ENCODE measurements at places on chromosomes 1 and 21.

DNA sequence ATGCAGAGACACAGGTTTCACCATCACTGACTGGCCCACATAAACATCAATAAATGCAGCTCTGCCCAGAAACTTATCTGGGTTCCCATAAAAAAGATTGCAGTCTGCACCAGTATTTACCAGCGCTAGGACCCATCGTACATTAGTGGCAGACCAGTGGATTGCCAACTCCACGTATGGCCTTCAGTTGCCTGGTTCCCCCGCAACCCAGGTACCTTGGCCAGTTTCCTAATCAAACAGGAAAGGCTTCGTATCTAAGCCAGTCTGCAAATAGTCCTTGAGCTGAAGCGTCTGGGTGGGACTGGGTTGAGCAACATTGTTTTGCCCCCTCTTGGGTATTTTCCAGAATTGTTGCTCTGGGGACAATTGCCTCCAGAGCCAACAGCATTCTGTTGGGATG, 1639.3 kb downstream of the MRPL39 start:
- no peak for DNase-seq

DNA sequence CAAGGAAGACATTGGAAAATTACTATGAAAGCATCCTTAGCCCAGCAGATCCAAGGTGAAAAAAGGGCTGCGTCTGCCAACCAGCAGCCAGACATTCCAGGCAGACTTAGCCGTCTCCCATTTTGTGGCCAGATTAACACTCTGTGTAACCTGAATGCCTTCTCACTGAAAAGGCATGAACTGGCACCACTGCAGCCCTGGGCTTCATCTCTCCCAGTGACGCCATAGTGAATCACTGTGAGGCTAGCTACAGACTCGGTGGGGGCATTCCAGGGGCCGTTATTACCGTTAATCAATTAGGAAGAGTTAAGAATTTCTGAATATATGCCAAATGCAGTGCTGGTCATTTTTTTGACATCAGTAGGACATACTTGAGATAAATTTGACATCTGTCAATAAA, 627.4 kb downstream of the LMO4 start:
- DNase-seq = peak; percentile 56

DNA sequence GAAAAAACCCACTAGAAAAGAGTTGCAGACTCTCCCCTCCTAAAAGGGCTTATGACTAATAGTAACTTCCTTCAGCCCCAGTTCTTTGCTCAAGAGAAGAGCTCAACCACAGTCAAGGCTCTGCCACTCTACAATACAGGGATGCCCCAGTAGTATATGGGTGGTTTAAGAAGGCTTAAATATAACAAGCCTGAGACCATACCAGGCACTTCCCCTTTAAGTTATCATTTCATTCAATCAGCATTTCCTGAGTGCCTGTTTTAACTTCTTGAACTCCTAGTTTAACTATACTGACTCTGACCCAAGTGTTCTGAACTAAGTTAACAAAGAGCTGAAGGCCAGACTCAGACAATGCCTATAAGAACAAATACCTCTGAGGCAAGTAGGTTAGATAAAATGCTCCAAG, 19.8 kb downstream of the PRPF38A start:
- no peak for DNase-seq

- no peak for DNase-seq
These were observed 181.2 kb downstream of the TGFBR3 start for GRCh38 chr1:91704746-91705145.

GRCh38 chr21:35582731-35583130, 477.6 kb downstream of the SETD4 start:
- DNase-seq = no peak

DNA sequence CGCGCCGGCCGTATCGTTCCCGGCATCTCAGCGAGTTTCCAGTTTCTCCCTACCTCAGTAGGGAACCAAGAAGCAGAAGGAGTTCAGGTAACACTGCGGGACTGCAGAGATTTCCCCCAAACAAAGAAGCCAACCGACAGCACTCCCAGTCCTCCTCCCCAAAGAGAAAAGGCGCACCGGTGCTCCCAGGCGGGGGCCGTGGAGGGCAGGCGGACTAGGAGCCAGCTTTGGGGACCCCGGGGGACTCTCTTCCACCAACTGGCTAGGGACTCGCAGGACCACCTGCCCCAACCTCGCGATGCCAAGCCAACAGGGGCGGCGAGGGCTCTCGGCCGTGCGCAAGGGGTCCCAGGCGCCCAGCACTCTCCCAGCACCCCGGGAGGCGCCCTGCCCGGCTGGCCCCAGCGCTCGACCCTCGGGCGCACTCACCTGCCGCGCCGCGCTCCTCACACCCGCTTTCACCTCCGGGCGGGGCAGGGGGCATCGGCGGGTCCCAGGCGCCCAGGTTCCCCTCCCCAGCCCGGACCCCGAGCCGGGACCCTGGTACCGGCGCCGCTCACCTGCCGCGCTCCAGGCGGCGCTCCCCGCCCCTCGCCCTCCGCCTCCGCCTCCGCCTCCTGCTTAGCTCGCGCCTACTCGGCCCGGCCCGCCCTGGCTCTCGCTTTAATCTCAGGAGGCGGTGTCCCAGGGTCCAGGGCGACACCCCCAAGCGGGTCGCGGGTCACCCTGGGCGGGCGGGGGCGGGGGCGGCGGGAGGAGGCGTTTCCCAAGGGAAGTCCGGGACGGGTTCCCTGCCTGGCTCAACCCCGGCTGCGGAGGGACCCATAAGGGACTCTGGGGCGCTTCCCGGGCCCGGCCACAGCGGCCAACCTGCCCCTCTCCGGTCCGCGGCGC, at the start of gene TMPRSS2:
TMPRSS2 (minus strand) TSS at position 638 of the 894 bp plus-strand sequence. CDS start 10,025 bp downstream, outside the sequence.
- DNase-seq = no peak

DNA sequence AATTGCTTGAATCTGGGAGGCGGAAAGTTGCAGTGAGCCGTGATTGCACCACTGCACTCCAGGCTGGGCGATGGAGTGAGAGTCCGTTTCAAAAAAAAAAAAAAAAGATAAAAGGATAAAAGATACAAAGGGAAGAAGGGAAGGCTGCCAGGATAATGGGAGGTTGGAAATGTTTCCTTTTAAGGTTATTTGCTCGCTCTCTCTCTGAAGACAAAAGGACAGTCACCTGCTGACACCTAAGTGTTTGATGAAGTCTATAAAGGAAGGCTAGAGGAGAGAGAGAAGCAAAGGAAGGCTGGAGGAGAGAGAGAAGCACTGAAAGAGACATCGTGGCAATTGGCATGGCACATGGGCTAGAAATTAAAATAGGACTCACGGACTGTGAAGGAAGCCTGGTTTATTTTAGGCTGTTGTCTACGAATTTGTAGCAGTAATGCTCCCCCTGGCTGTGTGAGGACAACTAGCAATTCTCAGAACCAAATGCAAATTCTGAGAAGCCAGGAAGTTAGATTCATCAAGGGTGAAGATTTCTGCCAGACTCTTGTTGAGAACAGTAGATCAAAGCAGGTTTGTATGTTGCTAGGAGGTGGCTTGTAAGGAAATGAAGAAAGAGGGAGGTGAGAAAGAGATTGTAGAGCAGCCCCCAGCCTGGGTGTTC, 154.2 kb downstream of the ZP4 start:
- no peak for DNase-seq

- no peak for DNase-seq
These were observed 374.7 kb upstream of the DAB1 start for GRCh38 chr1:57798543-57798942.

DNA sequence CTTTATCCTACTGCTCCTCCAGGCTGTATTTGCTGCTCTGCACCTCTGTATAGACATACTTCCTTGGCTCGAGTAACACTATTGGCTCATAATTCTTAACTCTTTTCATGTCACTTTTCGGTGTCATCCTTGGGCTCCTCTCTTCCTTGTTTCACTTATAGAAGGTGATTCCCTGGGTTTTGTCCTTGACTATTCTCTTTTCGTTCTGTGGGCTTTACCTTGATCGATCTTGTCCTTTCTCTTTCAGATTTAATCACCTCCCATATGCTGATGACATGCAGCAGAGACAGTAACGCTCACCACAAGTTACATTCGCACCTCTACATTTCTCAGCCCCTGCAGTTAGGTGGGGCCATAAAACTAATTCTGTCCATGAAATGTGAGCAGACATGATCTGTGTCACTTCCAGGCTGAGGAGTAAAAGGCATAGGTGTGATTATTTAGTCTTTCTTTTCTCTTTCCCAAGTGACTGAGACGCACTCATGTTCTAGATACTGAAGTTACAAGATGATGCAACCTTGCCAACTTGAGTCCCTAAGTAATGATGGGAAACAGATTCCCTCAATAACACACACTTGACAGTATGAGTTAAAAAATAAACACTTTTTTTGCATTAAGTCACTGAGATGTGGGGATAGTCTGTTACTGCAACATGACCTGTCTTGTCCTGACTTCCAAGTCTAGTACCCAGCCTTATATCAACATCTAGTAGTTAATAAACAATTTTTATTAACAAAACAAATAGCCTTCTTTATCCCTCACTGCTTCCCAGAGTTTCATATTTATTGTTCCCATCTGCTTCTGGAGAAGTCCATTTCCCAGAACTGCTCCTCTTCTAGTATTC, 49.9 kb upstream of the HAO2 start:
- DNase-seq = no peak

GRCh38 chr1:180501865-180502360, 464 bp downstream of the ACBD6 start:
- DNase-seq = peak; percentile 60

DNA sequence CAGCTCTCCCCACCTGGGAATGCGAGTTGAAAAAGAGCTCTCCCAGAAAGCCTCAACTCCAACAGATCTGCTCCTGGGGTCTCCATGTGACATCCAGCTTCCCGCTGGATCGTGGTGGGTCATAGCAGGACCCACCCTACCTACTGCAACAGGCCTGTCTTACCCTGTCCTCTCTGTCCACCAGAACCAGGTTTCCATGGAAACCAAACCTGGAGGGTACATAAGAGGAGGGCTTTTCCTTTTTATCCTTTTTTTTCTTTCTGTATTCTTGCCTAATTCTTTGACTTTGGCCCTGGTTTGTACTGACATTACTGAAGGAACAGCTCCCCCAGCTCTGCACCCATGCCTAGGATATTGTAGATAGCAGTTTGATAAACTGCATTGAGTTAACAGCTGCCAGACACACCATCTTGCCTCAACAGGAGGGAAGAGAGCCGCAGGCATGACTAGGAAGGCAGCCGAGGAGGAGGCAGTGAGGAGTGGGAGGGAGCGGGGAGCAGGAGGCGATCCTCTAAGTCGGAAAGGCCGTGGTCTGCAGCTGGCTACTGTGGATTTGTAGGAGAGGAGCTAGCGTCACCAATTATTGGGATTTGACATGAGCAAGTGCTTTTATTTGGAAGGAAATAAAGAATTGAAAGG, 9.7 kb upstream of the FMOD start:
- DNase-seq = no peak

DNA sequence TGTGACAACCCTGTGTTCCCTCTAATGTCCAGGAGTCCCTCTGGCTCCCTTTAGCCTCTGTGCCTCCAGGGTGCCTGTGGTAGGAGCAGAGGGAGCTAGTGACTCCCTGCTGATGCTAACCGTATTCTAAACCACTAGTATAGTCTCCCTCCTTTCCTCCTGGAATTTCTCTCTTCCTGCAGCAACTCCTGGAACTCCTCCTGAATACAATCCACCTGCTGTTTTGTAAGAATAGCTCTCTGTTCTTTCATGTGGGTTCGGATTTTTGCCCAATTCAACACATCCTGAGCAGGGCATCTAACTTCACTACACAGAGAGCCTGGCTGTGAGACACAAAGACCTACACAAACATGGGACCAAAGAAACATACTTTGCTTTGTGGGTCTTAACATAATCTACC, 107.9 kb downstream of the RUNX1 start:
- DNase-seq = no peak

- DNase-seq = no peak
These were observed 14.1 kb upstream of the IL10 start for GRCh38 chr1:206786212-206786886.

- DNase-seq = peak; percentile 94
These were observed at the start of gene GPR137B for GRCh38 chr1:236142253-236143103. Gene GPR137B, plus strand, starts transcription at chr1:236142539. Its CDS starts 84 bp downstream, at chr1:236142623.

DNA sequence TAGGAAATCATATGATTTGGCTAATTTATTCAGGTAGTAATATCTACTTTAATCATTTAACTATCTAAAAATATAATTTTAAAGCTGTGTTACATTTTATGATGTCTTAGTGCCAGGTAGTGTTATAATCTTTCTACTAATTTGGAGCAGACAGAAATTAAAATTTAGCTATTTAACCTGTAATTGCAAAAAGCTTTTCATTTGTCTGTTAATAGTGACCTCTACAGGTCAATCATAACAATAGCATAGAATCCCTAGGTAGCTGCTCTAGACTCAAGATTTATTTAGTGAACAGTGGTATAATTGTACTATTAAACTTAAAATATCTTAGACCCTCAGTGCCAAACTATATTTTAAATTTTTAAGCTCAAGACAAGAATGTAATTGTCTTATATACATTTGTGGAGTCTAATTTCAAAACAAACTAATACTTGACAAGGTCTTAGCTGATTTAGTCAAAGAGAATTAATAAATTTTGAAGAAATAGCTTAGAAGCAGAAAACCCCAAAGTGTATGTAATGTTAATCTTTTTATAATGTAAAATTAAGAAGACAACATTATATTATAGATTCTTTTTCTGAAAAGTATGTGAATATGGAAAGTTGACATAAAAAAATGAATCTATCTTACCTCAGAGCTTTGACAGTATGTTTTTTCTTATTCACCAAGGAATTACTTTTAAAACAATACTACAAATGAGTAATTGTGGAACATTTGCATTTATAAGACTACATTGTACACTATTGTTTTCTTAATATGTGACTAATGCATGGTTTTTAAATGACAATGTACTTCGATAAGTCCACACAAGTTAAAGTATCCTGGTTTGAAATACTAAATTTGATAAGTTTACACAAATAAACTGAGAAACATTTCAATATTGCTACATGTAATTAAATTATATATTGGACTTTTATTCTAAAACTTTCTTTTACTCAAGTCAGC, 64.1 kb upstream of the RNPC3 start:
- DNase-seq = no peak
